ENCODE measurements at places on chromosomes 13 and 19.

DNA sequence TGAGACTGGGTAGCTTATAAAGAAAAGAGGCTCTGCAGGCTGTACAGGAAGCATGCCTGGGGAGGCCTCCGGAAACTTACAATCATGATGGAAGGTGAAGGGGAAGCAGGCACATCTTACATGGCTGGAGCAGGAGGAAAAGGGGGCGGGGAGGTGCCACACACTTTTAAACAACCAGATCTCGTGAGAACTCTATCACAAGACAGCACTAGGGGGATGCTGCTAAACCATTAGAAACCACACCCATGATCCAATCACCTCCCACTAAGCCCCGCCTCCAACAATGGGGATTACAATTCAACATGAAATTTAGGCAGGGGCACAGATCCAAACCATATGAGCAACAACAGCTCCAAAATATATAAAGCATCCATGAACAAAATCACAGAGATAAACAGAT lies 46.5 kb upstream of the GTF2F2 start:
- DNase-seq: no peak

- no peak for DNase-seq
Measured at GRCh38 chr13:42392716-42393572, 121.0 kb downstream of the AKAP11 start.

DNA sequence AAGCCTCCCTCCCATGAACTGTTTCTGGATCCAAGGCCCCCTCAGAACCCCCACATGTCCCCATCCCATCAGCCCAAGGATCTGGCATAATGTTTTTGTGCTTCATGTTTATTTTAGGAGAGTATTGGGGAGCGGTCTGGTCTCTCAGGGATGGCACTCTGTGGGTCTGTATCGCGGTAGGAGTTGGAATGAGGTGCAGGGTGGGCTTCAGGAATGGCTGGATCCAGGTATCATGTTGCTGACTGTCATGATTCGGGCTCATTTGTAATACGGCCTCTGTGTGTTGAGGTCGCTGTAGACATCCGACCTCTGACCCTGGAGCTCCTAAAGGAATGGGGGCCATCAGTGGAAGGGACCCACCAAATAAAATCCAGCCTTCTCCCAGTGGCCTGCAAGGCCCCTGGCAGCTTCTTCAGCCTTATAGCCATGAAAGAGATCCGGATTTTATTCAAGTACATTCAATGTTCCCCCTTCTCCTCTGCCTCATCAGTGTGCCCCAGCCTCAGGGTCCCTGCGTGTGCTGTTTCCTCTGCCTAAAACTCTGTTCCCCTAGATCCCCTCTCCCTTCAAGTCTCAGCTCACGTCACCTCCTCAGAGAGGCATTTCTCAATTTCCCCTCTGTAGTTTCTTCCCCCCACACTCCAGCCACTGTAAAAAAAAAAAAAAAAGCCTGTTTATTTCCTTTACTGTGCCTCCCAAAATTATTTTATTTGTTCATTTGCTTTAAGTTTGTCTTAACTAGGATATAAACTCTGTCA lies 2.2 kb downstream of the HCST start:
- DNase-seq: no peak

DNA sequence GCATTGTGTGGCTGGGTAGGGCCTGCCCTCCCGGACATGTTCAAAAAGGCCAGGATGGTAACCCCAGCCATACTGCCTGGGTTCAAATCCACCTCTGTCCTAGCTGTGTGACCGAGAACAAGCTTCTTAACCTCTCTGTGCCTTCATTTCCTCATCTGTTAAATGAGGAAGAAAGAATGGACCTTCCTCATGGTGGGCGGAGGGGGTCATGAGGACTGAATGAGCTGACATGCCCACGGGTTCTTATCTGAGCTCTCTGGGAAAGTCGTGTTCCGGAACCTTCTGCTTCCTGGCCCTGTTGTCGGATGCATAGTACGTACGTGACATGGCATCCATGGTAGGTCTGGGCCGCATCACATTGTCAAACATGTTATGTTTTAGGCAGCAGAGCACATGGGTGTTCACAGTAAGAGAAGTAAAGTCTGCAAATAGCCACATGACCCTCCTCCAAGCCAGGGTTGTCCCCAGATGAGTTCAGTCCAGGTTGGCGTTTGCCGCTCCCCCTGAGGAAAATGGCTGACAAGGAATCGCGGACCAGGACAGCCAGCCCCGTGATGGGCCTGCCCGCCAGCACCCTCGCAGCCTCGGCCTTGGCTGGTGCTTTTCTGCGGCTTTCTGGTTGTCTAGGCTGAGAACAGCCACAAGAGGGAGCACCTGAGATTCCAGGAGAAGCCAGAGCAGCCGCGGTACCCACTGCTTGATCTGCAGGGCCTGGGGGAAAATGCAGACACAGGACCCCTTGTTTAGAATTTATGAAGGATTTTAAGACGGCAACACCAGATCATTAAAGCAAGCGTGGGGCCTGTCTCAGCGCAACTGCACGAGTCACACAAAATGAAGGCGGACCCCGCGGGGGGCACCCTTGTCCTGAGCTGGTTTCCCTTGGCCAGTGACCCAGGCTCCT lies 2.4 kb upstream of the NTN5 start:
- DNase-seq: peak; percentile 26

GRCh38 chr13:40348096-40348679 lies 318.3 kb downstream of the FOXO1 start:
- DNase-seq: no peak

- no peak for DNase-seq
Measured at GRCh38 chr19:18438331-18439024, 545 bp upstream of the ISYNA1 start.

GRCh38 chr13:85367887-85368286 lies 431.3 kb downstream of the SLITRK6 start:
- no peak for DNase-seq

GRCh38 chr19:57905258-57905657 lies 11.1 kb downstream of the ZNF417 start:
- no peak for DNase-seq

DNA sequence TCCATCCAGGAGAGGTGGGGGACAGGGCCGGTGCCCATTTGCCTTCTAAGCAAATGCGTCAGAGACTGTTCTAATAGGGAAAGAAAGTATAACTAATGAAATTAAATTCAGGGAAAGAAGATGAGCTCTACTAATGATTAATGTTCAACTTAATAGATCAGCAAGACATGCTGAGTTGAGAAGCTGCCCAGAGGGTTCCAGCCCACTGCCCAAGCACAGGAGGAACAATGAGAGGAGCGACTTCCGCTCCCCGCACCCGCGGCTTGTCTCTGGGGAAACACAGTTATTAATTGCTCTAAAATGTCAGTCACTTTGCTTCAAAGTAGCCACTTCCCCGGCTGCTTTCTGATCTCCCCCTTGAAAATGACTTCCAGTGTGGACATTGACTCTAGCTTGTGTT lies 331.3 kb downstream of the UQCRFS1 start:
- DNase-seq: no peak

GRCh38 chr13:98913741-98914140 lies 64.1 kb downstream of the DOCK9 start:
- DNase-seq: no peak

DNA sequence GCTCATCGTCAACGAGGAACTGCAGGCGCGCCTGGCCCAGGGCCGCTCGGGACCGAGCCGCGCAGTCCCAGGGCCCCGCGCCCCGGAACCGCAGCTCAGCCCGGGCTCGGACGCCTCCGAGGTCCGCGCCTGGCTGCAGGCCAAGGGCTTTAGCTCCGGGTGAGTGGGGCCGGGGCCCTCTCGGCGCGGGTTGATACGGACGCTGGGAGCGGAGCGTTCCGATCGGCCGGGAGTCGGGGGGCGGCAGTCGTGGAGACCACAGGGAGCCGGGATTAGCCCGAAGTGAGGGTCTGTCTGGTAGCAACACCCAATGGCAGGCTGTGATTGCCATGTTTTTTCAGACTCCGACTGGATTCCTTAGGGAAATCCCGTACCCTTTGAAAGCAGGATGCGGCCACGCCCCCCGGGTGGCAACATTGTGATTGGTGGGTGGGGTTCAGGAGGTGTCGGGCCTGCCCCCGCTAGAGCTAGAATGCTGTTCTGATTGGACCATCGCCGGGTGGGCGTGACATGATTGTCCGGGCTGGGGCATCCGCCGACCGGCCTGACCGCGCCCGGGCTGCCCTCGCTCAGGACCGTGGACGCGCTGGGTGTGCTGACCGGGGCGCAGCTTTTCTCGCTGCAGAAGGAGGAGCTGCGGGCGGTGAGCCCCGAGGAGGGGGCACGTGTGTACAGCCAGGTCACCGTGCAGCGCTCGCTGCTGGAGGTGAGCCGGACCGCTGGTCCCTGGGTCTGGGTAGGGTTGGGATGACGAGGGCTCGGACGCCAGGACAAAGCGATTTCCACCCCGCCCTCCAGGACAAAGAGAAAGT lies 11.3 kb downstream of the EPS8L1 start:
- DNase-seq: no peak

GRCh38 chr19:31214086-31214485 lies 135.2 kb downstream of the TSHZ3 start:
- DNase-seq: peak; percentile 85

GRCh38 chr13:106349080-106349931 lies 186.2 kb downstream of the EFNB2 start:
- DNase-seq: no peak

DNA sequence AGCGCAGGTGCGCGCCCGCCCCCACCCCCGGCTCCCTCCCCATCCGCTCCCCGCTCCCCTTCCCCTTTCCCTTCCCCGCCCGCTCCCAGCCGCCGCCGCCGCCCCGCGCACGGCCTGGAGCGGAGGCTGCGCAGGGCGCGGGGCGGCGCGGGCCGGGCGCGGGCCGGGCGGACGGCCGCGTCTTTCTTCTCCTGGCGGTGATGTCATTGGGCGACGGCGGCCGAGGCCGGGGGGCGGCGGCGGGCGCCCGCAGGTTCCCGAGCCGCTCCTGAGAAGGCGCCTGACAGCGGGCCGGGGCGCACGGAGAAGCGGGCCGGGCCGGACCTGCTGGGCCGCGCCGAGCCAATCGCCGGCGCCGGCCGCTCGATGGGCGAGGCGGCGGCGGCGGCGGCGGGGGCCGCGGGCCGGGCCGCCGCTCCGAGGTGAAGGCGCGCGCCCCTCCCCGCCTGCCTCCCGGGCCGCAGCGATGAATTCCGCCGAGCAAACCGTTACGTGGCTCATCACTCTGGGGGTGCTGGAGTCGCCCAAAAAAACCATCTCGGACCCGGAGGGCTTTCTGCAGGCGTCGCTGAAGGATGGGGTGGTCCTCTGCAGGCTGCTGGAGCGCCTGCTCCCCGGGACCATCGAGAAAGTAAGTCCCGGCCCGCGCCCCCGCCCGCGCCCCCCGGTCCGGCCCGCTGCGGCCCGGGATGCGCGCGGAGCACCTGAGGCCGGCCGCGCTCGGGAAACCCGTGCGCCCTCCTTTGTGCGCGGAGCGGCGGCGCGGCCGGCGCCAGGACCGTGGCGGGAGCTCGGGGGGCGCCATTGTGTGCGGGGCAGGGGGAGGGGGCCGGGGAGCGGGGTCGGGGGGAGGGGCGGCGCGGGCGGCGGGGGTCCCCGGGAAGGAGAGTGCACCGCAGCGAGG lies at the start of gene ARHGEF7:
ARHGEF7 (plus strand) TSS at position 250 of the 904 bp plus-strand sequence; CDS start at position 467, 217 bp downstream.
- DNase-seq: no peak

- DNase-seq: no peak
Measured at GRCh38 chr13:43472980-43473379, 313.8 kb downstream of the ENOX1 start.

DNA sequence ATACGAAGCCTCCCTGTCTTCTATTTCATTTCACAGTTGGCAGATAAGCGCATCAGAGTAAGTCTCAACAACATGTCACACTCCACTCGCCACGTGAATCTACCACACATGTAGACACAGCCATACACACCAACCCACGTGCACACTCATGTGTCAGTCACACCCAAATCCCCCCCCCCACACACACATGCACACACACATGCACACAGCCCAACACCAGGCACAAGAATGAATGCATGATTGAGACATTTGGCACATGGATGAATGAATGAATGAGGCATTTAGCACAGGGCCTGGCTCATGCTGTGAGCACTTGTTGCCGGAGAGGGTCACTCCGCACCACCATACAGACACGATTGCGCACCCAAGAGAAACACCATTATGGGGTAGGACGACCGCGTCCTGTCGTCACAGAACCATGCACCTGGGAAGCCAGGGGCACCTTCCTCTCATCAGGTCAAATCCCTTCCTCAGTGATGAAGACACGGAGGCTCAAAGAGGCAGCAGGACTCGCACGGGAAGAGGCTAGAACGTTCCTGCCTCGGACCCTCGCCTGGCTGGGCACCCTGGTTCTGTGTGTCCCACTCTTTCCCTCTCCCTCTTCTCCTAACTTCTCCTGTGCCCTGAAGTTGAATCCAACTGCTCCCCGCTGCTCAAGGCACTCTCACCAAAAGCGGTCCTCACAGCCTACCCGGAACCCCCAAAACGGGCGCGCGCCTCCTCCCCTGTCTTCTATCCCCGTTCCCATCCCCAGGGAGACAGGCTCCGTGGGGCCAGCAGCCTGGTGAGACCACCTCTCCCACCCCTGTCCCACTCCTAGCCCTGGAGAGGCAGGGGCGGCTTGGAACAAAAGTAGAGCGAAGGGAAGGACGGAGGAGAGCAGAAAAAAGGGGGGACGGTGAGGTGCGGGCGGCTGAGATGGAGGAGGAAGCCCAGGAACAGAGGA lies 1.3 kb downstream of the MEIS3 start:
- DNase-seq: no peak

GRCh38 chr19:47446534-47447469 lies 24.9 kb downstream of the SLC8A2 start:
- DNase-seq: no peak

DNA sequence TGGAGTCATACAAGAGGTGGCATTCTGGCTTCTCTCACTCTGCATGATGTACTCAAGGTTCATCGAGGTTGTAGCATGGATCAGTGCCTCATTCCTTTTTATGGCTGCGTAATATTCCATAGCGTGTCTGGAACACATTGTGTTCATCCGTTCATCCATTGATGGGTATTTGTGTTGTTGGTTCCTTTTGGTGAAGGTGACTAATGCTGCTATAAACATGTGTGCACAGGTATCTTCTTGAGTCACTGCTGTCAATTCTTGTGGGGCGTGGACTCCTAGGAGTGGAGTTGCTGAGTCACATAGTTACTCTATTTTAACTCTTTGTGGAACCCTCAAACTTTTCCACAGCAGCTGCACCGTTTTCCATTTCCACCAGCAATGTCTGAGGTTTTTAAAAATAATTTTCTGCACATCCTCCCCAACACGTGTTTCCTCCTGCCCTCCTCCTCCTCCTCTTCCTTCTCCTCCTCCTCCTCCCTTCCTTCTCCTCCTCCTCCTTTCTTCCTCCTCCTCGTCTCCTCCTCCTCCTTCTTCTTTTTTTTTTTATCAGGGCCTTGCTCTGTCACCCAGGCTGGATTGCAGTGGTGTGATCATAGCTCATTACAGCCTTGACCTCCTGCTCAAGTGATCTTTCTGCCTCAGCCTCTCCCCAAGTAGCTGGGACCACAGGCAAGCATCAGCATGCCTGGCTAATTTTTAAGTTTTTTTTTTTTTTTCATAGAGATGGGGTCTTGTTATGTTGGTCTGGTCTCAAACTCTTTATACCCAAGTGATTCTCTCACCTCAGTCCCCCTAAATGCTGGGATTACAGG lies 2.0 kb upstream of the TMEM221 start:
- DNase-seq: no peak

DNA sequence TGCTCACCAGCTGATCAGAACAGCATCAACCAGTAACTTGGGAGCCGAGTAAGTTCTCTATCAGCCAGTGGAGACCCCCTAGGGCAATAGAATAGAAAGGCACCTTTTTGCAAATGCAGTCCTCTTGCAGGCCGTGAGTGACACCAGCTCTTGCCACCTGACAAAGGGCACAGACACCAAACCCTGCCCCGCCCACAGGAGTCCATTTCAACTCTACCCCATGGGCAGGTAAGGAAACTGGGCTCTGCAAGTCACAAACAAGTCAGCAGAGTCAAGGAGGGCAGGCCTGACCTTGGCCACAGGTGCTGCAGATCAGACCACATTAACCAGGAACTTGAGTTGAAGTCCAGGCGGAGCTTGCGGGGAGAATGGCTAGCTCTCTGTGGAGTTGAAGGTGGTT lies 77.4 kb upstream of the SPATA13 start:
- no peak for DNase-seq

GRCh38 chr19:6276447-6276846 lies 3.3 kb downstream of the MLLT1 start:
- no peak for DNase-seq
